ENCODE measurements at places on chromosomes 12 and 14. TPM values are rescaled to one million over a fixed set of nuclear protein-coding genes. Genes with fewer than 3 reads are reported as not detected.

- DNase-seq: no peak
These were observed 127.2 kb upstream of the GSC start for GRCh38 chr14:94897082-94897481.

DNA sequence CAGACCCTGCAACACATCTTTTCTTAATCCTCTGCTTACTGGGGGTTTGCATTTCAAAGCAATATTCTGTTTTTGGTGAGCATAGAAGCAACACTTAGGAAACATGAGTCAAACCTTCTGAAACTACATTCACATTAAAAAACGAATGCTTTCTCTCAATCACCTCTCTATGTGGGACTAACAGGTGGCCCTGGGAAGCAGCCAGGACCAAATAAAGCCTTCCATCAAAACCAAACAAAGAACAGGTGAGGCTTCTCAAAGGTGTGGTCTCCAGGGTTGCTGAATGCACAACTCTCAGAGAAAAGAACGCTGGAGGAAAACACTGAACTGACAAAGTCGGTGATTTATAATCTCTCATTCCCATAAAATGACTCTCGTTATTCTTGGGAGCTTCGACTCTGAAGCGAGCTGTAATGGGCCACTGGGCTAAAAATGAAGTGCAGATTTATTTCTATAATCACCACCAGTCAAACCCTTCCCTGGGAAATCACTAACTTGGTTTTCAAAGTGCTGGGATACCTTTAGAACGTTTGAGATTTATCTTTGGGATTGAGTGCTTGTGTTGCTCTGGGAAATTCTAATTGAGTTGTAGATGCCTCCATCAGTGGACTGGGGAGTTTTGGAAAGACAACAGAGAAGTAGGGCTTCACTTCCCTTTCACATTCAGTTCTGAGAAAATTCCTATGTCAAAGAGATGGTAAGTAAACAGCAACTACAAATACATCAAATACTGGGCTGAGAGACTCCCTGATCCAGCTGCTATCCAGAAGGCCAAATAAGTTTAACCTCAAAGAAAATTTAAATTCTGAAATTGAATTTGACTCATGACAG is 262.0 kb upstream of the TMPO start:
- no peak for DNase-seq

DNA sequence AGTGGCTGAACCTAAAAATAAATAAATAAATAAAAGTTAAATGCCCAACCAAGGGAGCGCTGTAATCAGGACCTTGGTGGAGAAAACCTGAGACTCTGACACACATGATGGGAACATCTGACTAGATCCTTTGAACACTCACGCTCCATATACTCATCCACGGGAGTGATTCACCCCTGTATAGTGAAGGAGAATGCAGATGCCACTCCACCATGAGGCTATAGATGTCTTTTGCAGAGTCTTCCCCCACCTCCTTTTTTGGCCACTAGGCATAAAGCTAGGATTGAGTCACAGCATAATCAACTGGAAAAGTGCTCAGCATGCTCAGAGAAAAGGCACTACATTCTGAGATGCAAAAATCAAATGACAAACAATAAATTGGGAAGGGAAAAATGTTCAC is 19.0 kb downstream of the ADAM20 start:
- no peak for DNase-seq

Gene CMTM5
- not detected for total RNA-seq

Gene NEK9
- 32.0 TPM for total RNA-seq

Gene RFX4
- total RNA-seq: not detected

Gene ANKS1B
- 0.64 TPM for total RNA-seq

DNA sequence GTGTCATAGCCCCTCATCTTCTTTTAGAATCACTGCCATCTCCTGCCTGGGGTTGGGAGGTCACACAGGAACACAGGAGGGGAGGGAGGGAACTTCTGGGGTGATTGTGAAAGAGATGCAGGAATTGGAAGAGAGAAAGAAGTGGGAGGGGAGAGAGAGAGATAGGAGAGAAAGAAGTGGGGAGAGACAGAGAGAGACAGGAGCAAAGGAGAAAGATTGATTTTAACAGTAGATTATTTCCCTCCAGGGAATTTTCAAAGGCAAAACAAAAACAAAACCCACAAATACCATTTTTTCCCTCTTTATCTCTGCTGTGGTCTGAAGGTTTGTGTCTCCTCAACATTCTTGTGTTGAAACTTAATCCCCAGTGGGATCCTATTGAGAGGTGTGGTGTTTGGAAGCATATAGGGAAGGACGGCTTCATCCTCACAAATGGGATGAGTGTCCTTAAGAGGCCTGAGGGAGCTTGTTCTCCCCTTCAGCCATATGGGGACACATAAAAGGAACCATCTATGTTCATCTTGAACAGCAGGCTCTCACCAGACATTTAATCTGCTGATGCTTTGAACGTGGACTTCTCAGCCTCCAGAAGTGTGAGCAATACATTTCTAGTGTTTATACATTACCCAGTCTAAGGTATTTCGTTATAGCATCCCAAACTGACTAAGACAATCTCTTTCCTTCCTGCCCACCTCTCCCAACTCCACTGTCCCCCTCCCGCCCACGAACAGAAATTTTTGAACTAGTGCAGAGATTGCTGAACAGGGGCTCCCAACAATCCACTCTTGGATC is 134.9 kb upstream of the MAX start:
- peak; percentile 87 for DNase-seq

Gene NKX2-1
- not detected for total RNA-seq

Gene PTPN21
- 14.2 TPM for total RNA-seq
